A549 treated with dexamethasone at 1 μM for 4 hours (cell line): ENCODE measurements at places on chromosomes 12 and 14. TPM values are rescaled to one million over a fixed set of nuclear protein-coding genes. Genes with fewer than 3 reads are reported as not detected.

The MYH6 gene
- 0.05 to 0.15 TPM (median 0.12 TPM) in 5 replicates for total RNA-seq

The REM2 gene
- total RNA-seq: 0.16 to 0.41 TPM (median 0.39 TPM) in 5 replicates

The GPHB5 gene
- total RNA-seq: not detected in 5 replicates

The KRT86 gene
- 26.6 to 30.4 TPM (median 27.1 TPM) in 5 replicates for total RNA-seq

The TGFB3 gene
- 0.54 to 0.90 TPM (median 0.75 TPM) in 5 replicates for total RNA-seq

The PLD4 gene
- total RNA-seq: 0.02 to 0.23 TPM in 2 of 5 replicates, not detected in the others

The MMP17 gene
- total RNA-seq: 6.5 to 12.1 TPM (median 11.2 TPM) in 5 replicates

The ANKRD33 gene
- 0.08 TPM in 1 of 5 replicates, not detected in the others for total RNA-seq

The OTX2 gene
- total RNA-seq: not detected in 5 replicates
